ENCODE measurements at places on chromosomes 4 and X.

DNA sequence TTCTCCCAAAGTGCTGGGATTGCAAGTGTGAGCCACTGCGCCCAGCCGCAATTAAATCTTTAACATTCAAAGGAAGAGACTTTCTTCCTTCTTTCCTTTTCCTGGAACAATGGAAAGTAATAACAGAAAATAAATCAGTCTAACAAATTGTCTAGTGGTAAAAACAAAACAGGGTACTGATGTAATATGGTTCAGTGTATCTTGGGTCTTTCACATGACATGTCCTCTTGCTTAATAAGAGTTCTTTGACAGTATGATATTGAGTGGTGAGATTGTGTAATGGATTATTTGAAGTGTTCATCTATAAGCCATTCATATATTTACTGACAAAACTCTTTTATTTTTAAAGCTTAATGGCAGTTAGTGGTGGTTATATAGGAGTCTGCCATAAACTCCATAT is 256.6 kb downstream of the SPRY1 start:
- no peak for DNase-seq

- no peak for DNase-seq
Measured at GRCh38 chr4:6097581-6097980, 79.3 kb upstream of the C4orf50 start.

DNA sequence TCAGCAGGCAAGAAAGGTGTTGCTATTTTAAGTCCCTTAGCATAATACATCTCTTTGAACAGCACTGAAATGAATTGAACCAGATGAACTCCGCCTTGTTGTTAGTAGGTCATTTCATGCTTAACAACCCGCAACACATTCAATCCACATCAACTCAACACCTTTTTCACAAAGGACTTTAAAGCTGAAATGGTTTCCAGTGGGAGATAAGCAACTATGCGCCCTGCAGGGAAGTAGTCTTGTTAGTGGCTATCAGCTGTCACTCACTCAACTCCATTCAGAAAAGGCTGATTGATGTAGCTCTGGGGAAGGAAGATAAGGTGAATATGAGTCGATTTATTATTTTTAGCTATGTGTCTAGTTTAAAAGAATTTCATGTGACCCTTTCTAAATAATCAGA is 46.0 kb downstream of the ATP8A1 start:
- DNase-seq, result no peak

DNA sequence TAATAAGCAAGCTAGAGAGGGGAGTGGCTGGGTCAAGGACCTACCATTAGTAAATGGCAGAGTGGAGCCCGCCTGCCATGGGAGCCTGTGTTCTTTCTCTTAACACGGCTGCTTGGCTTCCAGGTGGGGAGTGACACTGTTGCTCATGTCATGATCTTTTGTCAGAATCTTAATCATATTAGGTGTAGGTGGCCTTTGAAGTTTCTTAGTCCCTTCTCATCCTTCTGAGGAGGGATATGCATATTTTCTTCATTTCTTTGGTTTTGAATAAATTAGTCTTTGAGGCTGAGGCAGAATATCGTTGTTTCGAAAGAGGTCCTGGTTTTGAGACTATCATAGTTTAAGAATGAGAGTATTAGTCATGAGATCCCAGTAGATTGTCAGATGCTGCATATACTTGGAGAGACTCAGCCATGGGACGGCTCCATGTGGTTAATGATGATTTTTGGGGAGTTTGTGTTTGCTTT is 28.9 kb downstream of the SNX25 start:
- DNase-seq, result no peak

Measured in NCI-H2107 (cell line).